ENCODE measurements at places on chromosomes 5 and 9.
A peak's percentile ranks its signal among the peaks of the same experiment; 100 is the strongest.

DNA sequence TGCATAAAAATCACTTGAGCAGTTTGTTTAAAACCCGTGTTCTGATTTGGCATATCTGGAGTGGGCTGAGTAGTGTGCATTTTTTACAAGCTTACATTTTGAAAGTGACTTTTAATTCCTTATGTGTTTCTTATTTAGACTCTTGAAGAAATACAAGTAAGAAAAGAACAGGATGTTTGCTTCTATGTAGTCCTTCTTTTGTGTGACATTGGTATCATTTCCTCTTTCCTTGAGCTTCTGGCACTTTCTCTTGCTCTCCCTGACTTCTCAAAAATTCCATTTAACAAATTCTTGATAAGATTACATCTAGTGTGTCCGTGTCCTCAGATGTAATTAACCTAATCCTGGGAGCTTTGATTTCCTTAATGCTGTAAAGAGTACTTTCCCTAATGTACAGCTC is 12.5 kb downstream of the GARNL3 start:
- DNase-seq = no peak

DNA sequence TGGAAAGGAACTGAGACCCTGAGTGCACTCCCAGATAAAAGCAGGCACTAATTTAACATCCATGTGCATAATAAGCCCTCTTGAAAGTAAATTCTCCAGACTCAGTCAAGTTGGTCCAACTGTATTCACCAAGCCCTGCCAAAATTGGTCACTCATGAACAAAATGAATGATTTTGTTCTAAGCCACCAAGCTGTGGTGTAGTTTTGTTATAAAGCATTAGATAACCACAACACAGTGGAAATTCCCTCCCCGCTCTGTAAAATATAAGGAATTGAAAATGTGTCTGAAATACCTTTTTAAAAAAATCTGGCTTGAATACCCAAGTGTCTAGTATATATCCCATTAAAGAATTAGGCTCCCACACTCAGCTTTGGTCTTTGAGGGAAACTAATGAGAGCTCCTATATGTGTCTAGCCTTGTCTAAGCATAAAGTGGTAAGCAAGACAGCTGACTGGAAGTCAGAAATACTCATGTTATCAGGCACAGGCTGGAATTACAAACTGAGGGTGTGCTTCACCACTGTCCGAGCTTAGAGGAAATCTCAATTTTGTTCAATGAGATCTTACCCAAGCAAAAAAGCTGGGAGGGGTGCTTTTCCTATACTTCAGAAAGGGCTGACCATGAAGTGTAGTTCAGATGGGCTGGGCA is 33.2 kb downstream of the IDNK start:
- DNase-seq = no peak

DNA sequence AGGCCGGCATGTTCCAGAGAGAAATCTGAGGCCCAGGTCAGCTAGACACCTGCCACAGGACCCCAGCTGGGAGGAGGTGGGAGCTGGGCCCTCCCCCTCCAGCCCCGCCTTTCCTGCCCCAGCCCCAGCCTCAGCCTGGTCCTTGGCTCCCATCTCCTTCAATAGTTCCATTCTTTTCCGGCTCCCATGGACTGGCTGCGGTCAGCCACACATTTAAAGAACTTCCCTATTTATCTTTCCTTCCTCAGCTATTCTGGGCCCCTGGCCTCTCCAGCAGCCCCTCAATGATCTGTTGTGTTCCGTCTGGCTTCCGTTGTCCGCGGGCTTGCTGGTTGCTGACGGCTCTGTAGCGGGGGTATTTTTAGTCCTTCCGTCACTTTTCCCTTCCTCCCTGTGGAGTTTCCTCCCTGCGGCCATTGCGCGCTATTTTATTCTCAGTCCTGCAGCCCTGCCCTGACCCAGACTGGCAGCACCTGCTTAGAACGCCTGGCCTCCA is 73.8 kb downstream of the AMBP start:
- DNase-seq = no peak

GRCh38 chr9:84471816-84472215 is 131.3 kb upstream of the SLC28A3 start:
- peak; percentile 11 for DNase-seq

DNA sequence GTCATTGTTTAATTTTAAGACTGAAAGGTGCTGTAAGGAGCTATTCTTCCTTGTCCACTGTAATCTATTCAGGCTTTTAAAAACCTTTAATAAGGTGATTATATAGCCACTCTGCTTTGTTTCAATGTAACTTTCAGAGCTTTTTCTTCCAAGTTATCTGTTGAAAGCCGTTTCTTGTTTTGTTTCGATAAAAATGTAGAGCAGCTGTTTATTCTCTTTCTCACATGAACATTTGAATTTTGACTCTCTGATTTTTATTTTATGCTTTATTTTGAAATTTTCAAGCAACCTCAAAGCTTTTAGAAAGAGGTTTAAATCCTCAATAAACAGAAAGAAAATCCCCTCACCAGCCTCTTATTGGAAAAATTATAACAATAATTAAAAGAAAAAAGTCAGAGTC is 47.2 kb downstream of the CPEB4 start:
- no peak for DNase-seq

DNA sequence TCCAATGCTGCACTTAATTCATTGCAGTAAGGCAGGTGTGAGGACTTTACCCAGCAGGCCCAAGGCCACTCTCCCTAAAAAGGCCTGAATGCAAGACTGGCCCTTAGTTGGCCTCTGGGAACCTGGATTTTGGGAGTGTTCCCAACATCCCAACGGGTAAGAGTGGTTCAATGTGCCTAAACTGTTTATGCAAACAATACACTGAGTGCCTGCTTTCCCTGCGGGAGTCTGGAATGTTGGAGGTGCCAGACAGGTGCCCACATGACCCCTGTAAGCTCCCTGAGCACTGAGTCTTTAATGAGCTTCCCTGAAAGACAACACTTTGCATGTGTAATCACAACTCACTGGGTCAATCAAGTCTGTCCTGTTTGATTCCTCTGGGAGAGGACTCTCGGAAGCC is 37.4 kb downstream of the NSUN2 start:
- DNase-seq = no peak

- DNase-seq = no peak
Measured at GRCh38 chr5:121175986-121176385, 675.7 kb upstream of the FTMT start.

DNA sequence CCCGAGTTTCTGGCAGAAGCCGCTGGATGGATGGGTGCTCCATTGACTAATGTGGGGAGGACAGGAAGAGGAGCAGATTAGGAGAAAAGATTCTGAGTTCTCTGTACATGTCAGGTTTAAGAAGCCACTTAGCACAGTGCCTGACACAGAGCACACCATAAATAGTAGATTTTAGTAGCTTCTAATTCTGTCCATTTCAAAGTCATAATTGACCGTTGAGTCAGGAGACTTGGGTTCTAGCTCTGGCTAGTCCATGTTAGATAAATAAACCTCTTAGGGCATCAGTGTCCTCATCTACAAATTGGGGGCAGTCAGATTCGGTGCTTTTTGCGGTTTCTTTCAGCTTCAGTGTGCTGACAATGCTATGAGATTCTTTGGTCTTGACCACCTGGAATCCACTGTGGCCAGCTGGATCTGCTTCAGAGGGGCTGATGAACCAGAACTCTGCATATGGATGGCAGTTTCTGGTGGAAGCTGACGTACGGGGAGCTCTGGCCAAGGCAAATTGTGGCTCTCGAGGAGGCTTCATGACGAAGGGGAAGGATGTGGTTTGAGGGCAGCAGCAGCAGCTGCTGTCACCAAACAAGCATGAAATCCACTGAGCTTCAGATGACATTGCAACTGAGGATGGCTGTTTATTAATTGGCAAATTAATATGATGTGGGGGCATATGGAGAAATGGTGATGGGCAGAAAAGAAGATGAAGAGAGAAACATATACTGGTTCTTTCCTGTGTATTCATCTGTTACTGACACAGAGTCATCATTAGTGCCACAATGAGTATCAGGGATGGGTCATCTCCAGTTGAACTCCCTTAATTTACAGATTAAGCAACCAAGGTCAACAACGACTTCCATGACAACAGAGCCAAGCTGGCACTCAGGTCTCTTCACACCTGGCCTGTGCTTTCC is 134.4 kb downstream of the AOPEP start:
- no peak for DNase-seq

DNA sequence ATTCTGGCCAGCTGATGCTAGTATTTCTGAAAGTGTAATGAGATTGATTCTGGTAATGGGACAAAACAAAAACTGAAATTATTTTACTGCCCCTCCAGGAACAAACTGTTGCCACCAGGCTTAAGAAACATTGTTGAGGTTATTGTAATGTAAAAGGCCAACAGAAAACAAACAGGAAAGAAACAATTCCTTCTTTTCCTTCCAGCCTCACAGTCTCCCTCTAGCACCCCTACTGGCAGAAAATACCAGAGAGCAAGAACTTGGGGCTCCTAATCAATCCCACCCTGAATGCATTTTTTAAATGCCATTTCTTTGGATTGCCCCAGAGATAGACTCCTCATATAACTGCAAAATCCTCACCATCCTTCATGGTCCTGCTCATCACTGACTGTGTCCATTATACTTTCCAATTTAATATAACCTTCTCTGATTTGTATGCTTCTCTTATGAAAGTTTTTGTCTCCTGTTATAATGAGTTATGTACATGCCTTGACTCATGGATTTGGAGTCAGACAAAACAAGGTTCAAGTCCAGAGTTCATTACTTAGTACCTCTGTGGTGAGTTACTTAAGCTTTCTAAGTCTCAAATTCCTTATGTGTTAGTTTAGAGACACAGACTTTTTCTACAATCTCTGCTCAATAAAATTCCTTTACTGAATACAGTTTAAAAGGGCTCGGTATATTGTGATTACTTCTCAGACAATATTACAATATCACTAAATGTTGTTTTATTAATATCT is 157.9 kb upstream of the FBN2 start:
- DNase-seq = no peak

DNA sequence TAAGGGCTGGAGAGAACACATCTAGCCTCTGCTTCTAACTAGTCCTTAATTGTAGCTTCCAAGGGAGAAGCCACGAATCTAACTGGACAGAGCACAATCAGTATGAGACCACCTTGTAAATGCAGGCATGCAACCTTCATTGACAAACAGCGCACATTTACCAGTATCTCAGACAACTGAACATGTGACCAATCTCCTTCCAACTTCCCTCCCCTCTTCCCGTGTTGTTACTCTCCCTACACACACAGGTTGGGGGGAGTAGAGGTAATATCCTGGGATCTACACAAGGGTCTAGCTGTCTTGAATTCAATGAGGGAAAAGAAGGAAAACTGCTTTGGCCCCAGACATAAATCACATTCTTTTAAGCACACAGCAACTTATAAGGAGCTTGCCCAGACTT is 77.6 kb downstream of the LIFR start:
- DNase-seq = no peak

GRCh38 chr9:72858089-72858912 is 94.6 kb downstream of the ALDH1A1 start:
- no peak for DNase-seq

DNA sequence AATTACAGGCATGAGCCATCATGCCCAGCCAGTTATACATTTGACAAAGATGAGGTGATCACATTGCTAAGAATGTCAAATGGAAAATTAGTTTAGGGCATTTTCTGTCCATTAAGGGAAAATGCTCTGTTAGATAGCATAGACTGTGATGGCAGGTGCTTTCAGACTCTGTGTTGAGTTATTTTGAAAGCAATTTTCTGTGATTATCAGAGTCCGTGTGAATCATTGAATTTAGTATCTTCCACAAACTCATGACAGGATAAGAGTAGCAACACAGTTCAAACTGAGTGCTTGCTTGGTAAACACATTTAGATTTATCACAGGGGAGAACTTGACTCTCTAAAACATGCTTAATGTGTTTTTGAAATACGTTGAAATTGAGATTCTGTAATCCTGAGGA is 69.0 kb downstream of the GAPVD1 start:
- no peak for DNase-seq

- DNase-seq = no peak
Measured at GRCh38 chr5:176507911-176508310, 29.3 kb downstream of the RNF44 start.

GRCh38 chr5:16539169-16539666 is 73.6 kb upstream of the ZNF622 start:
- no peak for DNase-seq

GRCh38 chr9:129608561-129609481 is 12.1 kb downstream of the C9orf50 start:
- DNase-seq = peak; percentile 54

- no peak for DNase-seq
Measured at GRCh38 chr5:129141696-129142095, 47.1 kb downstream of the ISOC1 start.

DNA sequence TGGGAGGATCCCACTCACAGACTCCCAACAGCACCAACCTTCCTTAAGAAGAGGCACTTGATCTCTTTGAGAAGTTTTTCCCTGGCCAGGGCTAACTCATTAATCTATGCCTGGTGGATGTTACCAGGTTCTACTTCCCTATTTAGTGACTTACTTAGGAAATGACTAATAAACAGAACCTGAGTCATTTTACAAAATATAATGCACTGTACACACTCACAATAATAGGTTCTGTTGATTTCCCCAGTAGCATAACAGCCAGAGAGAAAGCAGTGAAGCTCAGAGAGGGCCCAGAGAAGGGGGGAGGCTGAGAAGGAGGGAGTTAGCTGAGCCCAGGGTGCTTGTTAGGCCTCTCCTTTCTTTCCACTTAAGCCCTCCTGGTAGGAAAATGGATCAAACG is 27.1 kb downstream of the FRMD3 start:
- DNase-seq = no peak

DNA sequence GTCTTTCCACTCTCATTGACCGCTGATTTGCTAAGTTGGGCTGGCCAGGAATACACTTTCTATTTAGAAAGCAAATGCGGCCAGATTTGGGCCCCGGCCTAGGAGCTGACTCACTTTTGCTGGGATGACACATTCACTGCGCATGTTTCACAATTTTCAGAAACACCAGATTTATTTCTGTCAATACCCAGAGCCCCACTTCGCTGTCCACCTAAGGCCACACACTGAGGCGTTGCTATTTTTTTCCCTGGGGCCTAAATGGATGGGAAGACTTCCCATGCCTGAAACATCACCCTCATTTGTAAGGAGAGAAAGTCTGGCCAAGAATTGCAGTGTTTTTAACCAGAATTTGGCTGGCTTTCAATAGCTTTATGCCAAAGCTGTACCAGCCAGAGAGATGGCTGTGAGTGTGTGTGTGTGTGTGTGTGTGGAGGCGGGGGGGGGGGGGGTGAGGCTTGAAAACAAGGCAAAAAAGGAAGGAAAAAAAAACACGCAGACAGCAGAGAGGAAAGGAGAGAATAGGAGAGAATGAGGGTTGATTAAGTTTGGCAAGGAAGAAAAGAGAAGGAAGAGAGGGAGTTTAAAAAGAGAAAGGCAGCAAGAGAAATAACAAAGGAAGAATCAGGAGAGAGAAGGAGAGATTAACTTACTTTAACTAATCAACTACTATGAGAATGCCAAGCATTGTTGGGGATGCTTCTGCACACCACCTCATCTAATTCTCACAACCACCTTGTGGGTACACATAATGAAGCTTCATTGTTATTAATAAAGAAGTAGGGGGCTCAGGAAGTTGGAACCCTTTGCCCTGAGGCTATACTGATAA is 261.4 kb upstream of the KLF4 start:
- DNase-seq = peak; percentile 88

GRCh38 chr5:93891491-93892480 is 150.4 kb upstream of the POU5F2 start:
- DNase-seq = no peak

GRCh38 chr5:14701556-14701955 is 37.0 kb downstream of the OTULIN start:
- DNase-seq = no peak

Data from ovary (tissue), 10 donors.